Fibroblast of skin of right quadriceps (primary cell): ENCODE measurements at places on chromosomes 3 and 15.

GRCh38 chr15:67059127-67059553, 6.3 kb upstream of the SMAD3 start:
- no peak for DNase-seq

DNA sequence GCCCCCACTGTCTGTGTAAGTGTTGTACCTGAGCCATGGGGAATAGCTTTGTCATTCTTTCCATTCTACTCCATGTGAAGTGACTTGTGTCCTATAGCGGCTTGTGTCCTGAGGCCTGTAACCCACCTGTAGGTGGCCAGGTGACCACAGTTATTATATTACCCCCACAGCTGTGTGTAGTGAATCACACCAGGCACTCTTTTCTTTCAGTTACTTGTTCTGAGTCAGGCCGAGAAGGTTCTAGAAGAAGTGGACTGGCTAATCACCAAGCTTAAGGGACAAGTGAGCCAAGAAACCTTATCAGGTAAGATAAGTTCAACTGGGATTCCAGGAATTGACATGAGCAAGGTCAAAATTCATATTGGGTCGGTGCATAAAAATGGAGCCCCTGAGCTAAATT, 29.2 kb downstream of the POLG start:
- no peak for DNase-seq

DNA sequence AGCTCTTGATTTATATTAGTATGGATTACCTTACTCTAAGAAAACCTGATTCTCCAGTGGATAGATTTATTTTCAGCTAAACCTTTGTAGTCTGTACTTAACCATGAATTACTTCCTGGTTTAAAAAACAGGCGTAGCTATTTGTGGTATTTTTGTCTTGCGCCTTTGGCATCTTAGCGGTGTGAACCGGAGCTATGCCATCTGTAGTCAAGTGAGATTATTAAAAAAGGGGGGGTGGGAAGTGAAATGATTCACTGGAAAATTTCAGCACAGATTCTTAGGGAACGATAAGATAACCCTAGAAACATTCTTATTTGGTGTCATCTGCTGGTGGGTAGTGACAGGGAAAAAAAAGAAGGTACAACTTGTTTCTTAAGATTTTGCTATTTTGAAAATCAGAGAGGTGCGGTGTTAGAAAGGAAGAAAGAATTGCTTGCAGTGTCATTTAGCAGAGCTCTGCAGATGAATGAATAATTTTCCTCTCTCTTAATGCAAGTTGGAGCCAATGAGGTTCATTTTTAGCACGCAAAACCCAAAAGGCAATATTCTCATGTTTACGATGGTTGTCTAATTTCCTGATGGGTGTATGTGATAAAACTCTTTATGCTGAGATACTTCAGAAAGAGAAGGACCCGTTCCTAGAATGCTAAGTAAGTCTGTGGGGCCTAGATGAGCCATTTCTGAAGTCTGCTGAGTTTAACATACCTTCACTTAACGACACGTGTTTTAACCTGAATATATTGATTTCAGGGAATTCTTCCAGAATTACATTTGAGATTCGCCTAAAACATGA, 44.0 kb downstream of the PSMD6 start:
- DNase-seq, result peak; percentile 35

GRCh38 chr3:163185721-163186350, 1689.2 kb downstream of the OTOL1 start:
- DNase-seq, result no peak
